ENCODE measurements at places on chromosomes 12 and 14.

DNA sequence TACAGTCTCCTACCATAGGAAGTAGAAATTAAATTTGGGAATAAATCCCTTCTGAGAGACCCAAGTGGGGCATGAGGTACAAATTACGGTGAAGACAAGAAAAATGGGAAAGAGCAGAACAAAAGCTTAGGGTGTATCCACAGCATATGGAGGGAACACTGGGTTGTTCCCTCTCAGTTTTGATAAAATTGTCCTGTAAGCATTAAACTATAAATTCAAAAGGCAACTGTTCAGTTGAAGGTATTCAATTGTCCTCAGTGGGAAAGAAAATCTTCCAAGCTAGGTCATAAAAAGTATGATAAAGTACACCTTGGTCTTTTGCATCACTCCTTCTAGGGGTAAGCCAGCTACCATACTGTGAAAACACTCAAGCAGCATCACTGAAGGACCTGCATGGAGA lies 118.3 kb upstream of the LRFN5 start:
- no peak for DNase-seq

DNA sequence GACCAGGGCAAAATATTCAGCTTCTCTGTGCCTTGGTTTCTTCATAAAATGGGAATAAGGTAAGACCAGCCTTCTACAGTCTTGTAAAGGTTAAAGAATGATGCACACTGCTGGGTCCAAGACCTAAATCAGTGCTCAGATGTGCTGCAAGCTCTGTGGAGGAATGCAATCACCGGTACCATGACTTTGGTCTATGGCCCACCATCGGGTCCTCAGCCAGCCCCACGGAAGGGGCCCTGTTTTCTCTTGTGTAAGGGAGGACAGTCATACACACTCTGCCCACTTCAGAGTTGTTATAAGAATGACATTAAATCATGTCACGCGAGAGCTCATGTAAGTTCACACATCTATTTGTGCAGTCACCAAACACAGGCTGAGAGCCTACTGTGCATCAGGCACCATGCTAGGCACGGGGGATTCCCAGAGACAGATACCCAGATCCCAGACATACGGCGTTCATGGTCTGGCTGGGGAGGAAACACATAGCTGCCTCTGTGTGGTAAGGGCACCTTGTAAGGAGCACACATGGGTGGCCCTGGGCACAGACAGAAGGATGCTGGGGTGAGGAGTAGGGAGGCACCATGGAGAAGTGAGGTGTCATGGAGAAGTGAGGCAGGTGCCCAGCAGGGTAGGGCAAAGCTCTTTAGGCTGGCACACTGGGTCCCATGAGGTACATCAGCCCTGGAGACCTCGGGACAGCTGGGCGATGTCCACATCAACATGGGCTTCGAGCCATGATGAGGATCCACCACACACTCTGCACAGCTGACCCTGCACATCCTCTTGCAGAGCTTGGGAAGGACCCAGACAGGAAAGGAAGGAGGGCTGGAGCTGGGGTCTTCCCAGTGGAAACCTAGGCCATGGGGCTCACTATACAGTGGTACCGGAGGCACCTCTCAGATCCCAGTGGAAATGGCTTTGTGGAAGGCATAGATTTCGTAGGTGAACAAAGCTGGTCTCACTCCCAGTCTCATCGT lies 190.4 kb upstream of the DIO3 start:
- no peak for DNase-seq

DNA sequence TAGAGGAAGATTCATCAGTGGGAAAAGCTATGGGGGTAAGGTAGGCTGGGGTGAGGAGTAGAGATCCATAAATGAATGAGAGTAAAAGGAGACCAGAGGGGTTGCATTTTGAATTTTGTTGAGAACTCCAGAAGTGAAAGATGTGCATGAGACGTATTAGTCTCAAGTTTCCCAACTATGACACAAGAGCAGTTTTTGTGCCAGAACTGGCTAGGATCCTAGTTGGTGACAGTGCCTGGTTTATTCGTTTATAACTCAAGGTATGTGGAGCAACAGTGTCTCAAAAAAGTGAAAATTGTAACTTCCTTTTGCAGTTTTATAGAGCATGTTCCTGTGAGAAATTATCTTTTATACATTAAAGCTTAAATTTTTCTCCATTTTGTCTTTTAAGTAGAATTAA lies 377.0 kb downstream of the NPAS3 start:
- no peak for DNase-seq

- no peak for DNase-seq
Measured at GRCh38 chr12:104505095-104505818, 48.5 kb downstream of the CHST11 start.

- DNase-seq = no peak
Measured at GRCh38 chr12:107152315-107152714, 59.0 kb upstream of the CRY1 start.
